EH (cell line): ENCODE measurements at places on chromosomes 11 and 22.
A peak's percentile ranks its signal among the peaks of the same experiment; 100 is the strongest.

DNA sequence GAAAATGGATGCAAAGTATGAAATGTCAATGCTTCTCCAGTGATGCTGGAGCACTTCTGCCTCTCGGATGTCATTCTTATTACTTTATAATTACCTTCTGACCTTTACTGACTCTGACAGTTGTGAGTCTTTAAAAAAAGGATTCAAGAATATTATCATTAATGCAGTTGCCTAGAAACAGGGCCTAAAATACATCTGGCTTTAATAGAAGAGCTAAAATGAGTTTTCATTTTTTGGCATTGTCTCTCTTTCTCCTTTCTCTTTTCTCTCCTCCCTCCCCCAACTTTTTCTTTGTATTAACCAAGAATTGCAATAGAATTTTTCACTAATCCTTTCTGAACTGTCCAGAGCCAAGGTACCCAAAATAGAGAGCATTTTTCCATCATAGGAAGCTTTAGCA, 45.9 kb downstream of the FDX1 start:
- no peak for DNase-seq

DNA sequence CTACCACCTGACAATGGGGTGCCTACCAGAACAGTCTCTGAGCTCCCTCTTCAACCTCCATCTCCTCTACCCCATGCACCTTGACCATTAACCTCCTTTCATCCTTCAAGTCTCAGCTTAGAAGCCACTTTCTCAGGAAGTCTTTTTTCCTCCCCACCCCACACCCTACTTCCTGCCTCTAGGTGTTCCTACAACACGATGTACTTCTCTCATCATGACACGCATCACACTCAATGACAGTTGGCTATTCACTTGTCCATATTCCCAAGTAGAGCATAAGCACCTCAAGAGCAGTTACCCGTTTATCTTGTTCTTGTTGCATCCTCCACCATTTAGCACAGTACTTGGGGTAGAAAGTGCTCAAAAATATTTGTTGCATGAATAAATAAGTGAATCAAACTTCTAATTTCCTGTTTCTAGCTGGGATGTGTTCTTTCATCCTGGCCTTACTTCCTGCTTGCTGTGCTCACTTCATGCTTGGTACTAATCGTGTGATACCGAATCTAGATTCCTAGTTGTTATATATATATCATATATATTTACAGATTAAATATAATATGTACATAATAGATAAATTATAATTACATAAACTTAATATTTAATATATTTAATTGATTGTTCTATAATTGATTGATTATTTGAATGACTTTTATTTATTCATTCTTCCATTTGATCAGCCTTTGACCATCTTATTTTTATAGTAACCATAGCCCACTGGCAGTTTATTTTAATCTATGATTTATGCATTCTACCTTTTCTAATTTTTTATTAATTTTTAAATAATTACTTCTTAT, 177.5 kb upstream of the TMEM45B start:
- DNase-seq: peak; percentile 23

- DNase-seq: peak; percentile 87
Observed at GRCh38 chr22:37316875-37317371, 34.6 kb downstream of the CYTH4 start.

- no peak for DNase-seq
Observed at GRCh38 chr22:50084614-50085021, 608 bp downstream of the MLC1 start.

DNA sequence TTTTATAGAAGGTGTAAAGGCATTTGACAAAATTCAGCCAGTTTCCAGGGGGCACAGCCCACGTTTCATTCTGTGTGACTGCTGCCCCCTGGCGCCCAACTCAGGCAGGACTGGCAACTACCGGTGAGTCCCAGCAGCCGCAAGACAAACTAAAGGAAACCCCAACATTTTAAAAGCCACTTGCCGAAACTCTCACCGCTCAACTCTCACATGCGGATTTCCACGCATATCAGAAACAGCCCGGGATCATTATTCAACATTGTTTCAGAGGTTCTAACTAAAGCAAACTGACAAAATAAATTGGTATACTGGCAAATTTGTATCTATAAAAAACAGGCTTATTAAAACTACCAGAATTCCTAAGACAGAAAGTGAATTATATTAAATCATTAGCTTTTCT, 48.2 kb downstream of the MORC2 start:
- DNase-seq: peak; percentile 66

DNA sequence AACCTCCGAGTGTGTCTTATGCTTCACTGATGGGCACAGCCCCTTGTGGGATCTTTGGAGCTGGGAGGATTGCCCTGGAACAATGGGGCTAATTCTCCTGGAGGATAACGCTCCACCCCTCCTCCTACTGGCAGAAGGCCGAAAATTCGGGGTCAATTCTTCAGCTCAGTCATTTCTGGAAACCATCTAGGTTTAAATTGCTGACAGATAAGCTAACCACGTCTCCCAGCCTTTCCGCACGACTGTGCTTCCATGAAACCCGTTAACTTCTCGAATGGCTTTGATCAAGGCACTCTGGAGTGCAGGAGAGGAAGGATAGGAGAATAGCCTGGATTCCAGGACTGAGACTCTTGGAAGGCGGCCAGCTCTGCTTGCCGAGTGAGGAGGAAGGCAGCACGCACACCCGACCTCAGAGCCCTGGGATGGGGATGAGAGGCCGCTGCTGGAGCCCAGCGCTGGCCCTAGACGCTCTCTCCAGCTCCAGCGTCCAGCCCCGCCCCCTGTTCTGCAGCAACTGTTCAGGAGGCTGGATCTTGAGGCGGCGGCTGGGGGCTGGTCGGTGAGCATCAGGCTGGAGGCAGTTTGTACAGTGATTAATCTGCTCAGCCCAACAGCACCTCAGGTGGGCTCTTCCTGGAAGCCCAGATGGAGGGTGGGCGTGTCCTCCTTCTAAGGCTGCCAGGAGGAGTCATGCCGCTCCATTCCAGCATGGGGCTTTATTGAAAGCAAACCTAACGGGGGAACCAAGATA, 176.7 kb upstream of the NCAM1 start:
- DNase-seq: peak; percentile 46

DNA sequence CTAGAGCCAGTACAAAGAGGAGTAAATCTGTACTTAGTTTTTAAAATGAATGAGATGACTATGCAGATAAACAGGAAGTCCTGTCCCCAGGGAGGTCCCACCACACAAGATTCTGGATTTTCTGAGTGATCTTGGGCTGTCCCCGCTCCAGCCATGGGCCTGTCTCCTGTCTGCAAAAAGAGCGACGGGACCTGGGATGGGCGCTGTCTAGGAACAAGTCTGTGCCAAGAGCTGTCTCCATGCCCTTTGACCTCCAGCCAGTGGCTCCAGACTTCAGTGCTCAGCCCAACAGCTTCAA, 6.0 kb downstream of the CSNK1E start:
- peak; percentile 49 for DNase-seq

DNA sequence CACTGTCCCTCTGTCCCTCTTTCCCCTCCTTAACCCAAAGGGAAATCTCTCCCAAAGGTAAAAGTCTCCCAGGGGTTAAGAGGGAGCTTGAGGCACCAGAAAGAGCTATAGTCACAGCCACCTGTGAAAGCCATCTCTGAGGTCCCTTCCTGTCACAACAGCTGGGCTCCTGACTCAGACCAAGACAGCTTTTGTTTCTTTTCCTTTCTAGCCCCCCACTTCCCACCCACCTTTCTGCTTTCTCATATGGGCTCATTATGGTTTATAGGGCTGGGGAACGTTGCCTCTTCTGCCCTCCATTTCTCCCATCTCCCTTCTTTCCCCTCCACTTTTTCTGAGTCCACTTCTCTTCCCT, 19.1 kb downstream of the MIF start:
- no peak for DNase-seq

DNA sequence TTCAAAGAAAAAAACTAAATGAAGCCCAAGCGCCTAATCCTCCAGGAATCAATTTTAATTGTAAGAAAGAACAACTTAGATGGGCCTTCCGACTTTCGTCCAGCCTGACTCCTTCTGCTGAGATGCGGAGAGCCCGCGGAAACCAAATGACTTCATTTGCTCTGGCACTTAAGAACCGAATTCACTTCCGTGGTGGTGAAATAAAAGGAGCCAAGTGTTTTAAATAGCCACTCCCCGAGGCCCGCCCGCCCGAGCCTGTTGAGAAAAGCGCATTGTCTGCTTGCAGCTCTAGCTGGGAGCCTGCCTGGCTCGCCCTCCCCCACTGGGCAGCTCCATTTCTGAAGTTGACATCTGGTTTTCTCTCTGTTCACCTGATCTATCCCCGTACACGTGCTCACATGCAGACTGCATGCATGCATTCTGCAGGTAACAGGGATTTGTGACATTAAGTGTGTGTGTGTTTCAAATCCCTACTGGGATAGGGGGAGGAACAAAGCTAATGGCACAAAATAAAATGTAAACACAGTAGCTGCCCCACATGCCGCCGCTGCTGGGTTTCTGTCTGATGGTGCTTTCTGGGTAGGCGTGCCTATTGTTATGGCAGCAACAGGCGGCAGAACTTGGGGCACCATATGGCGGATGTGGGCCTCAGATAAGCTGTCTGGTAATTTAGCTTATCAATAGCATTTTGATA, 6.2 kb downstream of the TEAD1 start:
- peak; percentile 93 for DNase-seq

DNA sequence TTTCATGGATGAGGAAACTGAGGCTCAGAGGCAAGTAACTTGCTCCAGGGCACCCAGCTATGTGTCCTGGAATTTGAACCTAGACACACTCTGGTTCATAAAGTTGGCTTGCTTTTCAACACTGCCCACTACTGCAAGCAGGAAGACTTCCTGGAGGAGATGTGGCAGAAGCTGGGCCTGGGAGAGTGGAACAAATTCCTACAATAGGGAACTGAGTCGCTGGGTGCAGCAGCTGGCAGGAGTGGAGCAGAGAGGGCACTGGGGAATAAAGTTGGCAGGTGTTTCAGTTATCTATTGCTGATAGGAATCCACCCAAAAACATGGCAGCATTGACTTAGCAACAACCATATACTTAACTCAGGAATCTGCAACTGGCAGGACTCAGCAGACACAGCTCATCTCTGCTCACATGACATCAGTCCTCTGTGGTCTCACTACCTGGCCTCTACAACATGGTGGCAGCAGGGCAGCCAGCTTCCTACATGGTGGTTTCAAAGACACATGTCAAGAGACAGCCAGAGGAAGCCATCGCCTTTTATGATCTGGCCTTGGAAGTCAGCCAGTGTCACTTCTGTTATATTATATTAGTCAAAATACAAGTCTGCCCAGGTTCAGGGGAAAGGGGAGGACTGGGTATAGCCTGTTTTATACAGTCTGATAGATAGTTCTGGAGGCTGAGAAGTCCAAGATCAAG, 10.6 kb upstream of the CARD10 start:
- DNase-seq: no peak

GRCh38 chr11:117058761-117059261, 39.4 kb downstream of the SIK3 start:
- DNase-seq: peak; percentile 78

DNA sequence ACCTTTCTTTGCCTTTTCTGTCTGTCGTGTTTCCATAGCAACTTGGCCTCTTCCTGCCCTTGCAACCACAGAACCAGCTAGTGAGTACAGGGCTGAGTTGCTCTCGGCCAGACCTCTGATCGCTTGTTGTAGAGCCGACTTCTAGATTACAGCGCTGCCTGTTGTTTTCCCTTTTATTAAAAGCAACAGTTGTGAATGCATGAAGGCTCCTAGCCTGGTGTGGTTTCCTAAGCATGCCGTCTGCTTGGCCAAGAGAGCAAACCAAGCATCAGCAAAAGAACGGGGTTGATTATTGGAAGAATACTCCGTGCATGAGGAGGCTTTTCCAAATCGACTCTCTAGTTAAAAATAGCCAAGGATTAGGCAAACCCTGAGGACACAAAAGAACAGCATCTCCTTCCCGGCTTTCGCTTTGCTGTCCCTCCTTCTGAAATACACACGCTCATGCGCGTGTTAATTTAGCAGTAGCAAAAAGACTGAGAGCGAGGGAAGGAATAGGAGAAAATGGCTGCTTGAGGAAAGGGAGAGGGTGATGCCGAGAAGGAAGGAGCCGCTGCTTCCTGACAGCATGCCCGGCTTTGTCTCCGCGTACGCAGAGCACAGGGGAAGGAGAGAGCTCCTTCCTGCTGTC, 71.5 kb upstream of the TTC12 start:
- peak; percentile 53 for DNase-seq
